ENCODE measurements at places on chromosomes 2 and 18. TPM values are rescaled to one million over a fixed set of nuclear protein-coding genes. Genes with fewer than 3 reads are reported as not detected.
A peak's percentile ranks its signal among the peaks of the same experiment; 100 is the strongest.

GRCh38 chr2:207041279-207041678 lies 102.0 kb downstream of the CPO start:
- H3K36me3 ChIP-seq = no peaks in the 10 kb centered on the region
- no peak overlapping the region for H3K27ac ChIP-seq
- H3K4me1 ChIP-seq = no peaks in the 10 kb centered on the region
- H3K4me3 ChIP-seq = no peak overlapping the region

DNA sequence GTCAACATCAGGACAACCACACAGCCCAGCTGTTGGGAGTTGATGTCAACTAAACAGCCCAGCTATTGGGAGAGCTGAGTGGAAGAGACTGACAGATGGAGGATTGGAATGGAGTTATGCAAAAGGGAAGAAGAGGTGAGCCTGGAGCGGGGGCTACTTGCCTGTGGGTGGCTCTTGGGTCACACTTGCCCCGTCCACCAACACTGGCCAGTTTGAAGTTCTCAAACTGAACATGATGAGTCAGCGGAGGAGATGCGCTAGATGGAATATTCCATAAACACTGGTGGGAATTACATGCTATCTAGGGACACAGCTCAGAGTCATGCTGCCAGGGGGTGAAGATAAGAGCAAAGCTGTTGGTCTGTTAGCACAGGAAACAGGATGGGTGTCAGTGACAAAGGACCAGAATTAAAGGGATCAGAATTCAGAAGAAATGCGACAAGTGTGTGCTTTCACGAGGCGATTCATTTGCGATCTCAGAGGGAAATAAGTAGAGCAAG lies 33.2 kb upstream of the AGAP1 start:
- H3K4me1 ChIP-seq = peaks cover 4% of the 10 kb centered on the region
- no peak overlapping the region for H3K4me3 ChIP-seq
- no peak overlapping the region for H3K27ac ChIP-seq

GRCh38 chr2:237711458-237712150 lies 84.2 kb downstream of the LRRFIP1 start:
- H3K36me3 ChIP-seq = no peaks in the 10 kb centered on the region
- H3K4me1 ChIP-seq = peaks cover 17% of the 10 kb centered on the region
- no peak overlapping the region for H3K27ac ChIP-seq
- no peak for DNase-seq

GRCh38 chr18:40355726-40356125 lies 1599.3 kb upstream of the PIK3C3 start:
- H3K4me1 ChIP-seq = peaks cover 20% of the 10 kb centered on the region
- no peaks in the 10 kb centered on the region for H3K36me3 ChIP-seq
- DNase-seq = no peak
- H3K27me3 ChIP-seq = no peaks in the 10 kb centered on the region
- H3K27ac ChIP-seq = no peak overlapping the region
- no peak overlapping the region for H3K4me3 ChIP-seq

GRCh38 chr18:43322132-43322531 lies 44.8 kb upstream of the SYT4 start:
- H3K4me1 ChIP-seq = no peaks in the 10 kb centered on the region
- no peak overlapping the region for H3K4me3 ChIP-seq
- DNase-seq = no peak
- no peaks in the 10 kb centered on the region for H3K27me3 ChIP-seq

DNA sequence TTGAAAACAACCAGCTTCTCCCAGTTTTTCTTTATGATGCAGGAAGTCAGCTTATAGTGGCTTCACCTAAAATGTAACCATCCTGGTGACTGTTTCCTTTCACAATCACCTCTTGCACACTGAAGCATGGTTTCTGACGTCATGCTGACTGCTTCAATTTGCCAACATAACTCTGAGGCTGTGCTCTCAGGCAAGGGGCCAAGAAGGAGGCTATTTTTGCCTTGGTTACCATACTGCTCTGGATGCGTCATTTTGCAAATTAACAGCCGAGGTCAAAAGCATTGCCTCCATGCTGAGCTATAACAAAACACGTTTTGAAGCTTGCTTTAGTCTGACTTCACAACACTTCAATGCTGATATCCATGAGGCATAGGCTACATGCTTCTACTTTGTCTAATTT lies 397.8 kb downstream of the METTL4 start:
- H3K4me1 ChIP-seq = no peaks in the 10 kb centered on the region
- no peak for DNase-seq
- H3K4me3 ChIP-seq = no peak overlapping the region
- H3K27me3 ChIP-seq = no peaks in the 10 kb centered on the region

DNA sequence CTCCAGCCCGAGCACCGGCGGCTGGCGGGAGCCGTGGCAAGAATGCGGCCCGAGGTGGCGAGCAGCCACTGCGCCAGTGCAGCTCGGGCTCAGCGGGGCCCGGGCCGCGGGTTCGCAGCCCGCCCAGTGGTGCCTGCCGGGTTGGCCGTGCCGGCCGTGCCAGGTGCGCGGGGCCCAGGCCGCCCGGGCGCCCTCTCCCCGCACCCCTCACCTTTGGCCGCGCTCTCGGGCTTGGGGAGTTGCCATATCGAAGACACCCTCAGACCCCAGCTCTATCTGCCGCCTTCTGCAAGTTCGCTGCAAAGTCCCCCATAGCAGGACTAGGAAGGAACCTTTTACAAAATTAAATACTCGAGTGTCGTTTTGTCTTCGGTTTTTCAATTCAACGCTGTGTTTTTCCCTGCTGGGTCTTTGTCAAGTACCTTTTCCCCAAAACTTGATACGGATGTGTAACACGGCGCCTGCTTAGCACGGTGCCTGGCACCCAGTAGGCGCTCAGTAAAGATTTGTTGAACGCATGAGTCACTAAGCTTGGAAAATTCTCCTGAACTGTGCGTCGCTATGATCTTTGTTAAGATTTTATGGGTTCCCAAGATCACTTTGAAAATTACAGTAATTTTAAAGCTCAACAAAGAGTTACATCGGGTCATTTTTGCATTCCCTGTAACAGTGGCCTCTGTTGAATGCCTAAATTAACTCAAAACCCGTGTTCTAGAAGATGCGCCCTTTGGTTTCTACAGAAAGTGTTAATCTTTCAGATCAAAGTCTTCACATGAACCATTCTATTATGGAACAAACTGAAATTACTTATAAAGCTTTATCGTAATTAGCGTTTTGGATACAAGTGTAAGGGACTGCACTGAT lies 750 bp downstream of the STRADB start:
- peak overlapping the region; percentile 83 for H3K27ac ChIP-seq
- H3K36me3 ChIP-seq = no peaks in the 10 kb centered on the region
- no peaks in the 10 kb centered on the region for H3K27me3 ChIP-seq
- no peak for DNase-seq
- peak overlapping the region; percentile 65 for H3K4me3 ChIP-seq

GRCh38 chr2:237257471-237257951 lies 156.5 kb downstream of the COL6A3 start:
- no peak overlapping the region for H3K4me3 ChIP-seq
- H3K27ac ChIP-seq = peak overlapping the region; percentile 54
- H3K4me1 ChIP-seq = no peaks in the 10 kb centered on the region
- H3K27me3 ChIP-seq = no peaks in the 10 kb centered on the region
- DNase-seq = no peak

GRCh38 chr2:151071382-151071781 lies 190.3 kb downstream of the RBM43 start:
- H3K27me3 ChIP-seq = no peaks in the 10 kb centered on the region
- H3K4me1 ChIP-seq = no peaks in the 10 kb centered on the region
- no peaks in the 10 kb centered on the region for H3K36me3 ChIP-seq
- no peak overlapping the region for H3K4me3 ChIP-seq
- DNase-seq = peak; percentile 6
- H3K27ac ChIP-seq = no peak overlapping the region

DNA sequence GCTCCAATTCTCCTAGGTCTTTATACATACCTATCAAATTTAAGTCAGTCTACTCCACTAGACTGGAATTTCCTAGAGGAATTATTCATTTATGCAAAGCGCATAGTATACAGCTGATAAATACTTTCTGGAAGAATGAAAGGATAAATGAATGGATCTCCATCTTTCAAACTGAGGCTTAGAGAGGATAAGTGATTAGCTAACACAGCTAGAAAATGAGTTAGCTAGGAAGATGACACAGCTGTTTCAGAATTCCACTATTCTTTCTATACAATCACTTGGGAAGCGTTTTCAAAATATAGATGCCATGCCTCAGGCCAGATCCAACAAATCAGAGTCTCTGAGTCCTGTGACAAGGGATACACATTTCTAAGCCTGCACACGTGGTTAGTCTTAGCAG lies 1146.6 kb upstream of the ZEB2 start:
- H3K4me3 ChIP-seq = no peak overlapping the region
- no peak overlapping the region for H3K27ac ChIP-seq
- DNase-seq = no peak
- H3K4me1 ChIP-seq = no peaks in the 10 kb centered on the region
- H3K36me3 ChIP-seq = no peaks in the 10 kb centered on the region

DNA sequence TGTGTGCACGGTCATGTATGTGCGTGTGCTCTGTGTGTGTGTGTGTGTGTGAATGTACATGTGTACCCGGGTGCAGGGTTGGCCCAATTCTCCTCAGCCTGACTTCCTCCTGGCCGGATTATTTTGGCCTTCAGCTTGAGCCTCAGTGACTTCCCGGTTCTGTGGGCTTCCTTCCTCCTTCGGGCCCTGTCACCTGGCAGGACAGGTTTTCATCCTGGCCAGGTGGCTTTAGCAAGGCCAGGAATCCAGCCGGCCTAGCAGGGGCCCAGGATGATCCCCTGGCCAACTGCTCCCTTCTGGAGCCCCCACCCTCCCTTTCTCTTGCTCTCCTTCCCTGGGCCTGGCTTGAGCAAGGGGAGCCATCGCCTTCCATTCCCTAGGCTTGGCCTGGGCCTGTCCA lies 140.5 kb downstream of the INHBB start:
- no peaks in the 10 kb centered on the region for H3K27me3 ChIP-seq
- H3K27ac ChIP-seq = no peak overlapping the region
- no peaks in the 10 kb centered on the region for H3K4me1 ChIP-seq
- H3K36me3 ChIP-seq = no peaks in the 10 kb centered on the region
- no peak overlapping the region for H3K4me3 ChIP-seq

- no peak overlapping the region for H3K4me3 ChIP-seq
- H3K27me3 ChIP-seq = no peaks in the 10 kb centered on the region
- peaks cover 5% of the 10 kb centered on the region for H3K36me3 ChIP-seq
- peak overlapping the region; percentile 84 for H3K27ac ChIP-seq
- peak; percentile 91 for DNase-seq
- H3K4me1 ChIP-seq = peaks cover 67% of the 10 kb centered on the region
Measured at GRCh38 chr18:79947881-79948610, 3.4 kb downstream of the SLC66A2 start.

GRCh38 chr2:237474442-237474911 lies 12.6 kb upstream of the MLPH start:
- H3K36me3 ChIP-seq = no peaks in the 10 kb centered on the region
- H3K4me3 ChIP-seq = peak overlapping the region; percentile 60
- no peaks in the 10 kb centered on the region for H3K27me3 ChIP-seq

- no peaks in the 10 kb centered on the region for H3K27me3 ChIP-seq
- H3K36me3 ChIP-seq = no peaks in the 10 kb centered on the region
- DNase-seq = no peak
- peaks cover 7% of the 10 kb centered on the region for H3K4me1 ChIP-seq
- no peak overlapping the region for H3K4me3 ChIP-seq
Measured at GRCh38 chr2:204971206-204971907, 426.1 kb downstream of the PARD3B start.

DNA sequence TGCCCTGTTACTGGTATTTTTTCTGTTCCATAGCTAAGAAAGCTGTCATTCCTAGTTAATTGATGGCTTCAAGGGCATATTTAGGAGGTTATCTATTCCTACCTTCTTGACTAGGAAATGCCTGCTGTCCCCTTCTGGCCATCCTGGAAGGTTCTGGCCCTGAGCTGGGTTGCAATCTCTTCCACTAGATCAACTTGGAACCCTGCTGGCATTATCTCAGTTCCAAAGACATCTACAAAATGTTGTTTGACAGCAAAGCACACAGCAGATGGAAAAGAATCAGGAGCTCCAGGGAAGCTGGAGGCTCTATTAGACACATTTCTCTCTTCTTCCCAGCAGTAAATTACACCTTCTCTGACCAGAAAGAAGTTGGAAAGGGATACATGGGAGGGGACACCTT lies 192.1 kb downstream of the ARHGAP28 start:
- no peak overlapping the region for H3K4me3 ChIP-seq
- no peak for DNase-seq
- H3K36me3 ChIP-seq = no peaks in the 10 kb centered on the region
- H3K27ac ChIP-seq = no peak overlapping the region
- H3K4me1 ChIP-seq = no peaks in the 10 kb centered on the region
- H3K27me3 ChIP-seq = no peaks in the 10 kb centered on the region

DNA sequence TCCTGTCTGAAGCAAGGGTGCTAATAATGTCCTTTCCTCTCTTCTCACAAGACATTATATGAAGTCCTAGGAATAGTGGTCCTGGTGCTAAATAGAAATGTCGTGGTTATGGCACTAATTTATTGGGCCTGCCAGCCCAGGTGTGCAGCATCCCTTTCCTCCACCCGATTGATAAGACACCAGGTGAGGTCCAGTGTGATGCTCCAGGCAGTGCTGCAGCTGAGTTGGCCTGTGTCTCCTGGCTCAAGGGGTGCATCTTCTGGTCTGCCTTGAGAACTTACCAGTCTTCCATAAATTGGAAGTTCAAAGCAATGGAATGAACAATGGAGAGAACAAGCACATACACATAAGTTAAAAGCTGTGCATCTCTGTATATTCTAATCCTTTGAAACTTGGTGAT lies 26.9 kb downstream of the CRIM1 start:
- H3K4me1 ChIP-seq = peaks cover 25% of the 10 kb centered on the region
- no peak overlapping the region for H3K4me3 ChIP-seq
- DNase-seq = no peak
- no peaks in the 10 kb centered on the region for H3K36me3 ChIP-seq
- H3K27ac ChIP-seq = no peak overlapping the region
- no peaks in the 10 kb centered on the region for H3K27me3 ChIP-seq

DNA sequence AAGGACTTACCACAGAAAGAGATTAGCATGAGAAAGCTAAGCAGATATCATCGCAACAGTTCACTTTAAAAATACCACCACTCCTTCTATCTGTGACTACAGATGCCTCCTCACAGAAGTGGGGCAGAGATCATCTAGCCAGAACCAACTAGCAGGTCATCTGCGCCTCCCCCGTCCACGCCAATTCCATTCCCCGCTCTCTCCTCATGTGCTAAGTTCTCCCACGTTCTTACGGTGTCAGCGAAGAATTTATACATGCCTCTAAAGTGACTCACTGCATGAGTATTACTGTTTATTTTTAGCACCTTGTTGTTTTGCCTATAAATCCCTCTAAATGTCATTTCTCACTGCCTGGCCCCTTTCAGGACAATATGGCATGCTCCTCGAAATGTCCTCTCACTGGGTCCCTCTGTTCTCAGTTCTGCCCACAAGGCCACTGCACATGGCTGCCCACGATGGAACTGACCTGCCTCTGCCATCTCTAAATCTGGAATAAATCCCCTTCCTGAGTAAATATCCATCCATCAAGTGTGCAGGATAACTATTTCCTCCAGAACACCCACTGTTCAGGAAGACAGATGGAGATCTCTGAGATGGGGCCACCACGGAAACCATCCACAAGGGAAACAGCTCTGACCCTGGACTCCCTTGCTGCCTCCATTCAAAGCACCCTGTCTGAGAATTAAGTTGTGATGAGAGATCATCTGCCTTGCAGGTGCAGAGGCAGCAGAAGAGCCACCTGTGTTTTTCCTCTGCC lies 137.7 kb downstream of the IRS1 start:
- H3K36me3 ChIP-seq = no peaks in the 10 kb centered on the region
- no peaks in the 10 kb centered on the region for H3K27me3 ChIP-seq
- H3K4me3 ChIP-seq = no peak overlapping the region
- no peak for DNase-seq
- H3K4me1 ChIP-seq = peaks cover 9% of the 10 kb centered on the region
- H3K27ac ChIP-seq = no peak overlapping the region

The RGPD8 gene
- total RNA-seq = 50.1 TPM

The ABCG8 gene
- total RNA-seq = not detected

The SLC4A5 gene
- 18.3 TPM for total RNA-seq

The NPAS2 gene
- 22.8 TPM for total RNA-seq

The GCG gene
- total RNA-seq = not detected

The EVX2 gene
- not detected for total RNA-seq

The LDAH gene
- total RNA-seq = 16.9 TPM

The CD8A gene
- 1.9 TPM for total RNA-seq
